Stimulated activated CD8-positive, alpha-beta memory T cell treated with anti-CD3 and anti-CD28 coated beads, Interleukin-15, amount 100 ng/mL, for 48 hours (primary cell): ENCODE measurements at places on chromosomes 2 and 18.
A peak's percentile ranks its signal among the peaks of the same experiment; 100 is the strongest.

DNA sequence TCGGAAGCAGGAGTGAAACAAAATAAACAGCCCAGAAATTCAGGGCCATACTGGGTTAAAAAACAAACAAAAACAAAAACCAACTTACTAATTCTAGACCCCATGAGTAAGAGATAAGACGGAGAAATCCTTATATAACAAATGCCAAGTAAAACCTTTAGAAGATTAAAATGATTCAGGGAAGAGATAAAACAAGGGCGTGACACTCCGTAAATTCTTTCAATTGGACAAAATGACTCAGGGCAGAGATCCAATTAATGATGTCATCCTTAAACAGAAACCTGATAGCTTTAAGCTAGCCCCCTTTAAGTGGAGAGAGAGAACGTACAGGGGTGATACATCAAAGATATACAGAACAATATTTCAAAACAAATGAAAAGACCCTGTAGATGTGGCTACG lies 317.4 kb downstream of the NBAS start:
- DNase-seq: no peak

DNA sequence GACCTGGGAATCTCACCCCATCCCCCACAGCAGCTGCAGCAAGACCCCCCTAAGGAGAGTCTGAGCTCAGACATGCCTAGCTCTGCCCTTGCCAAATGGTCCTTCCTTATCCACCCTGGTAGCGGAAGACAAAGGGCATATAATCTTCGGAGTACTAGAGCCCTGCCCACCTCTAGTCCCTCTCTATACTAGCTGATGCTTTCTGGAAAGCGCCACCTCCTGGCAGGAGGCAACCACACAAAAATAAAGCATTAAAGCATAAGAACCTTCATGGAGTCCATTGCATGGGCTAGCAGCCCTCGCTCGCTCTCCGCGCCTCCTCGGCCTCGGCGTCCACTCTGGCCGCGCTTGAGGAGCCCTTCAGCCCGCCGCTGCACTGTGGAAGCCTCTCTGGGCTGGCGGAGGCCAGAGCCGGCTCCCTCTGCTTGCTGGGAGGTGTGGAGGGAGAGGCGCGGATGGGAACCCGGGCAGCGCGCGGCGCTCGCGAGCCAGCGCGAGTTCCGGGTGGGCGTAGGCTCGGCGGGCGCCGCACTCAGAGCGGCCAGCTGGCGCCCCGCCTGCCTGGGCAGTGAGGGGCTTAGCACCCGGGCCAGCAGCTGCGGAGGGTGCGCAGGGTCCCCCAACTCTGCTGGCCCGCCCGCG lies 941.2 kb downstream of the SUCLG1 start:
- no peak for DNase-seq

GRCh38 chr2:60715561-60715960 lies 40.5 kb upstream of the PAPOLG start:
- no peak for DNase-seq

DNA sequence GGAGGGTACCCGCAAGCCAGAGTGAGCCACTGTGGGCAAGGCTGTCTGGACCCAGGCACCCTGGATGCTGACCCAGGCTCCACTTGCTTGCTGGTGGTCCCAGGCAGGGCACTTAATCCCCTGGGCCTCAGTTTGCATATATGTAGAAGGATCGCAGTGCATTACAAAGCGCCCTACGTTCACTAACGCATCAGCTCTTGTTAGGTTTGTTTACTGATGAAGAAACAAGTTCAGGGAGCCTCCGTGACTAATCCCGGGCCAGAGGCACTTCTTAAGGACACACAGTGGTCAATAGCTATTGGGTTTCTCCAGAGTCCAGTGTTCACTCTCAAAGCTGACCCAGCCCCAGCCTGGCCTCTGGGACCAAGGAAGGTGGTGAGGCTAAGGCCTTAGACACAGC lies 70.2 kb downstream of the LBH start:
- DNase-seq: no peak

GRCh38 chr2:213007290-213007838 lies 144.0 kb downstream of the IKZF2 start:
- DNase-seq: no peak

- no peak for DNase-seq
These were observed 367.1 kb downstream of the GPD2 start for GRCh38 chr2:156803243-156803642.

DNA sequence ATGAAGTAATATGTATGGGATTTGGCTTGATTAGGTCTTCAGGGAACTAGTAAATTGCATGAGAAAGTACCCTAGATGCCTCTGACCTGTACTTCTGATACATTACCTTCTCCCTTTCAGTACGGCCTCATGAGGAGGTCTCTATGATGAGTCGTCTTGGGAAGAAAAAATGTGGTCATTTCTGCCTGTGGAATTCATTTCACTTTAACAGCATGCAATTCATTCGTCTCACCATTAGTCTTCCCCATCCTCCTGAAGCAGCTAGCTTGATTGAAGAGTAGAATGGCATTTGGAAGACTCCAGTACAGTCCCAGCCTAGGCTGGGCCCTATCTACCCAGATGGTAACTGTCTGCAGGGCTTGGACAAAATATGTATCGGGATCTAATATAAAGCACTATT lies 52.2 kb downstream of the TMX3 start:
- DNase-seq: no peak

DNA sequence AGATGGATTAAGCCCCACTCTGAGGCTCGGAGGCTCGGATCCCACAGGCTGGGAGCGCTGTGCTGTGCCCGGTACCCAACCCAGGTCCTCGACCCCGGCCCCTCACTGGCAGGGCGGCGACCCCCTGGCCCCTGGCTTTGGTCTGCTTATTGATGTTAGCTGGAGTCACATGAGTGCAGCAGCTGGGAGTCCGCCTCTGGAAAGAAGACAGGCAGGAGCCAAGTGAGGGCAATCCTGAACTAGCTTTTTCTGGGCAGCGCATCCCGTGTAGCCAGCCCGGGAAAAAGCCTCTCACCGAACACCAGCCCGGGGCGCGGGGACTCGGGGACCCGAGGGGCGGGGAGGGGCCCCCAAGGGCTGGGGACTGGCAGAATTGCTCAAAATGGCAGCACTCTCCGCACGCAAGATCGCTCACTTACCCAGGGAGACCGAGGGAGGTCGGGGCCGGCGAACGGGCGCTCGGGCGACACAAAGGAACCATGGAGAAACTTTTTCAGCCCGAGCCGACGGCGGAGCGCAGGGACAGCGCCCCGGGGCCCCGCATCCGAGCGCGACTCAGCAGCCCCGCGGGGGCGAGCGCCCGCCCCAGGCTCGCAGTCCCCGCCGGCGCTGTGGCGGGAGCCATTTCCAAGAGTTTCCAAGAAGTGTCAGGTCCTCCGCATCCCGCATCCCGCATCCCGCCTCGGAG lies 567 bp downstream of the TMEM200C start:
- no peak for DNase-seq

DNA sequence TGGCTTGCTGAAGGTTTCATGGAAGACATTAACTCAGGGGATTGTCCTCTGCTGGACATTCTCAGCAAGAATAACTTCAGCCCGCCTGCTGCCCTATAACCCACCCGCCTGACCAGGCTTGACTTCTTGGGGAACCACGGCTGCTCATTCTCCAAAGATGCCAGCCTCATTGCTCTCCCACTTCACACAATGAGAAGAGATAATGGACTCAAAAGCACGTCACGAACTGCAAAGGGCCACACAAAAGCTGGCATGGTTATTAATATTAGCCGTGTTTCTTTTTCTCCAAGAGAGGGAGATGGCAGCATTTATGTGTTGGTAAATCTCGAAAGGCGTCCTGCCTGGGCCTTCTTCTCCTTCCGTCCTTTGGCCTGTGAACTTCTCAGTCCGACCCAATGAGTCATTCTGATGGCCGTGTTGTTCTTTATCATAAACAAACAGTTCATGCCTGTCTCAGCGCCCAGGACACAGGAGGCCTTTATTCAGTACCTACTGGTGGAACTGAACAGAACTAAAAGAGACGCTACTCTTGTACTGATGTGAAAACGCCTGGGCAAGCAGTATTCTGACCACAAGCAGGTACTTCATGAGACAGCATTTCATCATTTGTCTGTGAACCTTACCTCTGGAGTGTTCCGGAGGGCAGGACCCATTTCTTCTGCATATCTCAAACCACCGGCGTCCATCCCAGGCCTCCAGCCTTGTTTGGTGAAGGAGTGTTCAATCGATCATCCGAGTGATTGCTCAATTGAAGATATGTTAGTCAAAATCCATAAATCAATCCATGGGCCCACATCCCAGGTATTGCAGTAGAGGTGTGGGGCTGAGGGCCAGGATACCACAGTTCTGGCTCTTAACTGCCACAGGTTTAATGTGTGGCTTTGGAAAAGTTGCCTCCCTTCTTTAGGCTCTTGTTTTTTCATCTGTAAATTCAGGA lies 25.1 kb upstream of the KLHL29 start:
- no peak for DNase-seq

GRCh38 chr2:44579115-44579836 lies 217.5 kb downstream of the CAMKMT start:
- DNase-seq: no peak

DNA sequence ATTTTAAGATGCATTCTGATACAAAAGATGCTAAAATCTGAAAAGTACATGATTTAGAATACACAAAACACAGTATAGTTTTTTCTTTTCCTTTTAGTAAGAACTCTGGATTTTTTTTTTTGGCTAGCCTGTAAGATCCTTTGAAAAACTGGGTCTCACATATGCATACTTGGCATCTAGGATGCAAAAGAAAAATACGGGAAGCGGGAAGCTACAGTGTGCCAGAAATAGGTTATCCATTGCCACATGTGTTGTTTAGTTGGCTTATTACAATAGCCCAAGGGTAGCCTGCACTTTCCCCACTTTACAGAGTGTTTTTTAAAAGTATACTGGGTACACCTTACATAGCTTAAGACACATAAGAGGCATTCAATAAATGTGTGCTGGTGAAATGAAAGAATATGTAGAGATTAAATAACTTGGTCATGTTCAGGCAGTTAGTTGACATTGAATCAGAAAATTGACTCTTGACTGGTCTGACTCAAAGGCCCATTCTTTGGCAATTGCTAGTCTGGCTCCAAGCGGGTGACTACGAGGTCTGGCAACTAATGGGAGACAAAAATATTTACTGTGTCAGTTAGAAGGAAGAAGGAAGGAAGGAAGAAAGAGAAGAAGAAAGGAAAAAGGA lies 286.8 kb upstream of the TRIB2 start:
- DNase-seq: no peak

DNA sequence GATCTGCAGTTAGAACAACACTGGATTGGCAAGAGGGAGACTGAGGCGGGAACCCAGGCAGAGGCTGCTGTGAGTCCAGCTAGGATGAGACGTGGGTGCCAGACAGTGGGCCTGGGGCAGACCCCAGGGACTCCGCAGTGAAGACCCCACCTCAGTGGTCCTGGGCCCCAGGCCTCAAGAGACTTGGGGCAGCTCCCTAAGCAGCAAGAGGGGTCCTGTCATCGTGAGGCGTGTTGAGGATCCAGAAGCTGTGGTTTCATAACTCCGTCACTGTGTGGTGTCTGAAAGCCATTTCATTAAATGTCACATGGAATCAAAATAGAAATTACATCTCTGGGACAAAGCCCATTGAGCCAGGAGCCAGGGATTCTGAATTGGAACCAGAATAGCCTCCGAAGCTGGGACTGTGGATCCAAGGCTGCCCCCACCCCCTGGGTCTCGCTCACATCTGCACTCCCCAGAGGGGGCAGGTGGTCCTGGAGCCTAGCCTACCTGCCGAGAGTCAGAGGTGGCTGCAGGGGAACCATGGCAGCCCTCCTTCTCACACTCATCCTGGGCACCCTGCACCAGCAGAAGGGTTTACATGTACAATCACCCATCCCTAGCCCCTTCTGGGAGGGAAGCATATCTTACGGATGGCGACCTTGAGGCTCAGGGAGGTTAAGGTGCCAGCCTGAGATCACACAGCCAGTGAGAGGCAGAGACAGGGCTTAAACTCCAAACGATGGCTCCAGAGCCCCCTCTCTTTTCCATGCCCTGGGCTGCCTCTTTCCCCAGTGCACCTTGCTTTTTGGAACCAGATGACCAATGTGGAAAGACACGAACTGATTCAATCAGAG lies 23.2 kb downstream of the RRM2 start:
- DNase-seq: no peak

DNA sequence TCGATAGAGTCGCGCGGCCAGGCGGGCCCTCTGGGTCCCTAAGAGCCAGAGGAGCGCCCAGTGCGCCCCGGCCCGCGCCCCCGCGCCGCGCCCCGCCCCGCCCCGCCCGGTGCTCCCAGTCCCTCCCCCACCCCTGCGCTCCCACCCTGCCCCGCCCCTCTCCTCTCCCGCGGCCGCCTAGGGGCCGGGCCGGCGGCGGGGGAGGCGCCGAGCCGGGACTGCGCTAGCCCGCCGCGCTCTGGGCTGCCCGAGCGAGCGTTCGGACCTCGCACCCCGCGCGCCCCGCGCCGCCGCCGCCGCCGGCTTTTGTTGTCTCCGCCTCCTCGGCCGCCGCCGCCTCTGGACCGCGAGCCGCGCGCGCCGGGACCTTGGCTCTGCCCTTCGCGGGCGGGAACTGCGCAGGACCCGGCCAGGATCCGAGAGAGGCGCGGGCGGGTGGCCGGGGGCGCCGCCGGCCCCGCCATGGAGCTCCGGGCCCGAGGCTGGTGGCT lies at the start of gene GPC1:
Gene GPC1 (plus strand): TSS at position 207 of the 491 bp plus-strand sequence. CDS start 256 bp downstream, at position 463.
- peak; percentile 36 for DNase-seq

DNA sequence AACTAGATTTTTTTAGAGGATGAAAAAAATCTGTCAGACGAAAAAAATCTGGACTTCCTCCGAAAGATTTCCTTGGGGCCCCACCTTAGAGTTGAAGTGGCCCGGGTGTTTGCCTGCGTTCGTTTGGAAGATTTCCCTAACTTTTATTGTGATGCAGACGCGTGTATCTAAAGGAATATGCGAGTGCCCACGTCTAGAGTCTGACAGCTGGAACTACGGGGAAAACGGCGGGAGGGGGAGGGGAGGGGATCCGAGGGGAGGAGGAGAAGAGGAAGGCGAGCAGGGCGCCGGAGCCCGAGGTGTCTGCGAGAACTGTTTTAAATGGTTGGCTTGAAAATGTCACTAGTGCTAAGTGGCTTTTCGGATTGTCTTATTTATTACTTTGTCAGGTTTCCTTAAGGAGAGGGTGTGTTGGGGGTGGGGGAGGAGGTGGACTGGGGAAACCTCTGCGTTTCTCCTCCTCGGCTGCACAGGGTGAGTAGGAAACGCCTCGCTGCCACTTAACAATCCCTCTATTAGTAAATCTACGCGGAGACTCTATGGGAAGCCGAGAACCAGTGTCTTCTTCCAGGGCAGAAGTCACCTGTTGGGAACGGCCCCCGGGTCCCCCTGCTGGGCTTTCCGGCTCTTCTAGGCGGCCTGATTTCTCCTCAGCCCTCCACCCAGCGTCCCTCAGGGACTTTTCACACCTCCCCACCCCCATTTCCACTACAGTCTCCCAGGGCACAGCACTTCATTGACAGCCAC lies 2.4 kb upstream of the SP9 start:
- no peak for DNase-seq

GRCh38 chr18:59904011-59904601 lies 4.3 kb downstream of the PMAIP1 start:
- DNase-seq: no peak

DNA sequence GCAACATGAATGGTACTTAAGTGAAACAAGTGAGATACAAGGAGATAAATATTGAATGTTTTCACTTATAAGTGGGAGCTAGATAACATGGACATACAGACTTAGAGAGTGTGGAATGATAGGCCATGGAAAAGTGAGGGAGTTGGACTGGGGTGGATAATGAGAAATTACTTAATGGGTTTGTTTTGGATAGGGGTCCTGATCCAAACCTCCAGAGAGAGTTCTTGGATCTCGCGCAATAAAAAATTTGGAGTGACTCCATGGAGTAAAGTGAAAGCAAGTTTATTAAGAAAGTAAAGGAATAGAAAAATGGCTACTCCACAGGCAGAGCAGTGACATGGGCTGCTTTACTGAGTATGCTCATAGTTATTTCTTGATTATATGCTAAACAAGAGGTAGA lies 508.9 kb downstream of the CNTNAP5 start:
- no peak for DNase-seq

- no peak for DNase-seq
These were observed 539.3 kb downstream of the TNS1 start for GRCh38 chr2:217463402-217464075.
